ENCODE measurements at places on chromosomes 2 and 18.
A peak's percentile ranks its signal among the peaks of the same experiment; 100 is the strongest.

- DNase-seq = no peak
These were observed 196.0 kb downstream of the ZEB2 start for GRCh38 chr2:144323946-144324345.

DNA sequence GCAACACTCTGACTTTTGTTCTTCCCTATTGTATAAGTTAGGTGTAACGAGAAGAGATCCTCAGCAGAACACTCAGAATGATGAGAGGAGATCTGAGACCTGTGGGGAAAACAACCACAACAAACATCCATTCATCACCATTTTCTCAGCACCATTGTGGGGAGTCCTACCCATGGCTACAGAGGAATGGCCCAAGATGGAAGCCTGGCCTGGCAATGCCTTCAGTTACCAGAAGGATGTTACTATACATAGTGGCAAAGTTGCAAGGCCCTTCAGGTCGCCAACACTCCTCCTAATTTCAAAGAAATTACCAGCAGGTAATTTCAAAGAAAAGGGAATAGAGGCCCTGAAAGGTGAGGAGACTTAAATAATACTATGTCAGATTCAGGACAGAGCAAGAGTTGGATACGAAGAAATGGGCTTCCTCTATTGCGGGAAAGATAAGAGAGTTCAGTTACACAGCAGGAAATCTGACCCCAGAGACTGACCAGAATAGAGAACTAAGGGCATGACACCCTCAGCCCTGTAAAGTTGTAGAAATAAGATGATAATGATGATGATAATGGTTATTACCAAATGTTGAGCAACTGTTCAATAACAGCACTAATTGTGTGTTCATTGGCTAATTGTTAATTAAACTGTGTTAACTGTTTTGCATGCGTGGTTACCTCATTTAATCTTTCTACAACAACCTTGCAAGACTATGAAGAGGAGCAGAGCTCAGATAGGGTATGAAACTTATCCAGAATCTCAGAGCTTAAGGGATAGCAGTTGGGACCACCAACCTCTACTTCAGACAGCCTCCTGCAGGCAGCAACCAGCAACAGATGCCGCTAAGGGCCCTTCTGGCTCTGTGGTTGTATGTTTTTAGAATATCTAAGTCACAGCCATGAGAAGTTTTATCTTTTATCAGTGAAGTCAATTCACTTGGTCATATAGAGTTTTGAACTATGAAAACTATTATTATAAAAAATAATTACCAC, 37.5 kb downstream of the DHRS9 start:
- no peak for DNase-seq

- DNase-seq = peak; percentile 61
These were observed 4.7 kb upstream of the HPCAL1 start for GRCh38 chr2:10297959-10298531.

GRCh38 chr18:41714872-41715271, 240.2 kb upstream of the PIK3C3 start:
- no peak for DNase-seq

DNA sequence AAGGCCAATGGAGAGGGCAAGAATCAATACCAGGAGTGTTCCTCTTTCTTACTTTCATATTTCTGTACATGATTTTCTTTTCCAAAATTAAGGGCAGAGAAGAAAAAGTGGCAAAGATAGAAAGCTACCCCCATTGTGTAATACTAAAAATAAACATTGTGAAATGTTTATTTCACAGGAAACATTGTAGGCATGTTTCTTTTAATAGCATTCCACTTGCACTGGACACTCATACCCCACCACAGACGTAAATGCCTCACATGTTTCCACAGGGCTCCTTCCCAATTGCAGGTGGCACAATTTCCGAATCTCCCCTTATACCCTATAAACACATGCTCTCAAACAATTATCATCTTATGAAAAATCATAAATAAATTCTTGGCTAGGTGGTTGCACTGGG, 645.1 kb upstream of the SETBP1 start:
- no peak for DNase-seq

GRCh38 chr2:179393481-179393880, 128.8 kb upstream of the SESTD1 start:
- no peak for DNase-seq

DNA sequence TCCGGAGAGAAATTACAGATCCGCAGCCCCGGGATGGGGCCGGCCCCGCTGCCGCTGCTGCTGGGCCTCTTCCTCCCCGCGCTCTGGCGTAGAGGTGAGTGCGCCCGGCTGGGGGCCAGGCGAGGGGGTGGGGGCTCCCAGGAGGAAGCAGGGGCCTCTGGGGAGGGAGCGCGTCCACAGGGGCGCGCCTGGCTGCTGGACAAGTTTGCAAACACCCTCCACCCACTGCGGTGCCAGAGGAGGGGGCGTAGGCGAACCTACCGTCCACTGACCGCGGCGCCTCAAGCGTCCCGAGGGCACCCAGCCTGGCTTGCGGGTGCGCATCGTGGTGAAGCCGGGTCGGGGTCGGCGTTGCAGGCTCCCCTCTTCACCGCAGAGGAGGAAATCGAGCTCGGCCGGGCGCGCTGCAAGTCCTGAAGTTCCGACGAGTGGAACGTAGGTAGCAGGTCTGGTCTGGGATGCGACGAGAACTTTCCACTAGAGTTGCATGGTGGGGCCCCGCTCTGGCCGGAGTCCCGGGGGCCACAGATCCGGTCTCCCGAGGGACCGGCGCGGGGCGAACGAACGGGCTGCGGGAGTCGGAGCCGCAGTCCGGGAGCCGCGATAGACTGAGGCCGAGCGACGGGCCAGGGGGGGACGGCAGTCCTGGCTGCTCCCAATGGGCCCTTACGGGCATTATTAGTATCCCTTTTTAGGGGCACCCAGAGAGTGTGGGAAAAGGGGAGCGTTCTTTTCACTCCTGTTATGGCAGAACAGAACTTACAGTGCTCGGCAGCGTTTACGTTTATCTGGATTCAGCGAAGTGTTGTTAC, 502 bp downstream of the MERTK start:
- DNase-seq = no peak

GRCh38 chr2:45778720-45779171, 127.3 kb downstream of the PRKCE start:
- peak; percentile 36 for DNase-seq

DNA sequence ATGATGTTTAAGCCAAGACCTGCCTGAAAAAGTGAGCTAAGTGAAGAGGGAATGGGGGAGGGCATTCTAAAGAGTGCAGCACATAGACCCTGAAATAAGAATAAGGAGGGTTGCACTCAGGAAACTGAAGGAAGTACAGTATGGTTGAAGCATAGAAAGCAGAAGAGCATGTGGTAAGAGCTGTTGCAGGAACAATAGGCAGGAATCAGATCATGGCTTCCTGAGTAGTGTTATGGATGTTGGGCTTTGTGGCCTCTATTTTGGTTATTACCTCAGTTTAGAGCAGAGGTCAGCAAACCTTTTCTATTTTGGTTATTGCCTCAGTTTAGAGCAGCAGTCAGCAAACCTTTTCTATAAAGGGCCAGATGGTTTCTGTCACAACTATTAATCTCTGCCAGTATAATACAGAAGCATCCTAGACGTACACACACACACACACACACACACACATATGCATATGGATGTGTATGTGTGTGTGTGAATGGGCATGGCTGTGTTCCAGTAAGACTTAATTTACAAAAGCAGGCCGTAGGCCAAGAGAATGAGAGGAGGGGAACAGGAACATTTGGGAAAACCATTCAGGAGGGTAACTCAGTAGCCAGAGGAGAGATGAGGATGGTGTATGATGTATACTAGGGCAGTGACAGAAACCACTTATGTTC, 91.1 kb upstream of the MYO3B start:
- DNase-seq = no peak

Data from HS-27A (cell line).